ENCODE measurements at places on chromosomes 12 and 14.

- DNase-seq: no peak
Observed at GRCh38 chr12:91902860-91903683, 242.6 kb downstream of the BTG1 start.

- DNase-seq: no peak
Observed at GRCh38 chr12:121781484-121781997, 11.9 kb downstream of the RHOF start.

GRCh38 chr12:53254816-53255545, 13.1 kb upstream of the ESPL1 start:
- no peak for DNase-seq

- DNase-seq: no peak
Observed at GRCh38 chr14:66677780-66678179, 169.8 kb downstream of the GPHN start.

DNA sequence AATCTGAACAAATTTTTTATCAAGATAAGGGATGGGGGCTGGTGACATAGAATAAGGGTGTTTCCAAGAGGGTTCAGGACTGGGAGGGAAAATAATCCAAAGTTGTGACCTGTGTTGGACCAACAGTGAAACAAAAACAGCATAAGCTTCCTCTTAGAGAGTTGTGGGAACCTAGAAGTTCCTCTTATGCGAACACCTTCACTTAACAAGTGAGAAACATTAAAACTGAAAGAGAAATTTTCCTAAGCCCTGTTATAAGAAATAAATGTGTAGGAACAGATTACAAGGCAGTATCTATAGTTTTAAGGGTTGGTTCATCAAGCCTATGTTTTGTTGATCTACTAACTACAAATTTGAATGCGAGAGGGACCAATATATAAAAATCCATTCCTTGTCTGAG, 58.4 kb downstream of the LLPH start:
- DNase-seq: no peak

DNA sequence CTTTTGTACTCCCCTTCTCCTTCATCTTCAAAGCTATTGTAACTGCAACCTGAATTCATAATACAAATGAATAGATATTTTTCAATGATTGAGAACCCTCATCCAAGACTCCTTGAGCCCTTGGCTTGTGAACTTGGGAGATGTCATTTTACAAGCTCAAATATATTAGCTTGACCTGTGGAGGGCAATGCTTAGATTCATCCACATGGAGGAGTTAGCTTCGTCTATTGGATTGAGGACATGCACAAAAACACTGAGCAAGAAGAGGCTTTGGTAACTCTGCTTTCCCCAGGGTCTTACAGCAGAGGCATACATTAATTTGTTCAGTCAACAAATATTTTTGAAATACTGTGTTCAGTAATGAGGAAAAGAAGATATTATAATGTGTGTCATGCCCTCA, 101.1 kb downstream of the OTOGL start:
- no peak for DNase-seq

DNA sequence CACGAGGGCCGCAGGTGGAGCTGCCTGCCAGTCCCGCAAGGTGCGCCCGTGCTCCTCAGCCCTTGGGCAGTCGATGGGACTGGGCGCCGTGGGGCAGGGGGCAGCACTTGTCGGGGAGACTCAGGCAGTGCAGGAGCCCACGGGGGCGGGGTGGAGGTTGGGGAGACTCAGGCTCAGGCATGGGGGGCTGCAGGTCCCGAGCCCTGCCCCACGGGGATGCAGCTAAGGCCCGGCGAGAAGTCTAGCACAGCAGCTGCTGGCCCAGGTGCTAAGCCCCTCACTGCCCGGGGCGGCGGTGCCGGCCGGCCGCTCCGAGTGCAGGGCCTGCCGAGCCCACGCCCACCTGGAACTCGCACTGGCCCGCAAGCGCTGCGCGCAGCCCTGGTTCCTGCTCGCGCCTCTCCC, 39.2 kb upstream of the P2RX7 start:
- no peak for DNase-seq

- DNase-seq: no peak
Observed at GRCh38 chr14:63895510-63895909, 42.7 kb downstream of the SYNE2 start.

GRCh38 chr12:57500213-57500612, 12.3 kb downstream of the MARS1 start:
- no peak for DNase-seq

DNA sequence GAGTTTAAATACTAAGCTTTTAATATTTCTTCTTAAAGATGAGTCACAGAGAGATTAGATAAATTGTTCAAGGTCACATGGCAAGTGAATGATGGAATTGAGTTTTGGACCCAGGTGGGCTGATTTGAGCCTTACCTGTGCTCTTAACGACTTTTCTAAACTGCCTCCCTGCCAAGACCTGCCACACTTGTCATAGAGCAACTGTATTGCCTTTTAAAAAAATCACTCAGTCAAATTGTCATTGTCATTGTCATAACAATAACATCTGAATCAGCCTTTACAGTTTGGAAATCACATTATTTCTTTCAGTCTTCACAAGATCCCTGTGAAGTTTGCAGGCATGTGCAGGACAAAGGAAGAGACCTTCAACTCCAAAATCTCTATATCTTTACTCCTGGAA, 25.7 kb downstream of the SLC4A8 start:
- no peak for DNase-seq

DNA sequence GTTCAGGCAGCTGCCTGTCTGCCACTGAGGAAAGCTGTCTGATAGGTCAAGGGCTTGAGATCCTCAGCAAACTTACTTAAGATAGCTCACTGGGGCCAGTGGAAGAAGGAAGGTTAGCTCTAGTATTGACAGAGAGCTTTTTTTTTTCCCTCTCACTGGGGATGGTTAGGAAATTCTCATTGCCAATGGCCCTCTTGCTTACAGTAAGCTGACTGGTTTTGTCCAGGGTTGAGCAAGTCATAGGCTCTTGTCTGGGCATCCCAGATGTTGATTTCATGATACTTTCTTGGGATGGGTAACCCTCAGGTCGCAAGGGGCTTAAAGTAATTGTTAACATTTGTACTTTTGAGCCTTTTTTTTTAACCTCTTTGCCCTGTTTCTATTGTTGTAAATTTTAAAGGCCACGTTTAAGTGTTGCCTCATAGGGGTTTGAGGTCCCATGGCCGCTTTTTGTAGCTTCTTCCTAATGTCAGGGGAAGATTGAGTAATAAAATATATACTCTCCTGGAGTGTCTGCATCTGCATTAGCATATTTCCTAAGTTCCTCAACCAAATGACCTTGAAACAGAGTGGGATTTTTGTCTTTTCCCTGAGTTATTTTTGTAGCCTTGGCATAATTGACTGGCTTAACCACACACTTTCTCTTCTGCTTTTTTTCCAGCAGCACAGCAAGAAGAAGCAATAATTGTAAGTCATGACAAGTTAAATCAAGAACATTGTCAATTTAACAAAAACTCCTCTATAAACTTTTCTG, 716.0 kb downstream of the LRFN5 start:
- no peak for DNase-seq

DNA sequence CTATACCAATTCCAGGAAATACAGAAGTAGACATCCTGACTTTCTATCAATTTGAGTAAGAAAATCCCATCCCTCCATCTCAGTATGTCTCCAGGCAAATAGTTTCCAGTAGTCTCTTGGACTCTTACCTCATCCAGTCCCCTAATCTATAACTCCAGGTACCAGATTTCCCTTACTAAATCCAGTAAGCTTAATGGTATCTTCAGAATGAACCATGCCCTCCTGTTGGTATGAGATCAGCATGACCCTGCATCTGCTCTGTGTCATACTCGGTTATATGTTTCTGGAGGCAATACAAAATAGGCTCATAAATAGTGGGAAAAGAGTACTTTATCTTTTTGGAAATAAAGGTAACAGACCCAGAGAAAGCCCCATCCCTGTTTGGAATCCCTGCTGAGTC, 18.4 kb downstream of the PIGH start:
- no peak for DNase-seq

GRCh38 chr12:46843811-46844210, 18.0 kb upstream of the SLC38A4 start:
- DNase-seq: peak; percentile 56

DNA sequence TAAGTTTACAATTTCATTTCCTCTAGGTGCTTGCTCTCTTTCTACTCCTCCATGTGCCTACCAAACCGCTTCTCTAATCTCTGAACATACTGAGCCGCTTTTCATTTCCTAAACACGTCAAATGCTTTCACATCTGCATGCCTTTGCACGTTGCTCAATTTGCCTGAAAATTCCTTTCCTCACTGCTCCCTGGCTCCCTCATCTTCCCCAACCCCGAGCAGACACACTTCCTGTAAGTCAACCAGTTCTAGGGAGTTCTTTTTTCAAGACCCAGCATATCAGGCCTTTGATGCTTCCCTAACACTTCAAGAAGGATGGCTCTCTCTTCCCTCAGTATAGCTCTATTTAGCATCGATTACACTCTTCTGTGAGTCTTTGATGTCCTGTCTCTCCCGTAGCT, 50.3 kb downstream of the LMO3 start:
- DNase-seq: peak; percentile 5

DNA sequence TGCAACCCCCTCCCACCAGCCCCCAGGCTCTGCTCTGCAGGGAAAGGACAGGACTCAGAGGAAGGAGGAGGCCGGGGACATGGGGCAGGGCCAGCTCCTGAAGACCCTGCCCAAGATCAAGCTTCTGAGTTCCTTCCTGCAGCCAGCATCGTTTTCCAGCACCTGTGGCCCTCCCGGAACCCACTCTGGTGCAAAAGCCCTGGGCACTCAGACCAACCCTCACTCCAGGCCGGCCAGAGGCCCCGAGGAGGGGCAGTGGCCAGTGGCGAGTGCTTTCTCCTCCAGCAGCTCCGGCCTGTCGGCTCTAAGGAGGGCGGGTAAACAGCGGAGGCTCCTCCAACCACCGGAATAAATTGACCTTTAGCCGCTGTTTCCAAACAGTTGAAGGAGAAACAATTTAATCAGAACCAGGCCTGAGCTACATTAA, 10.8 kb downstream of the TMEM179 start:
- no peak for DNase-seq

- DNase-seq: peak; percentile 63
Observed at GRCh38 chr14:58243790-58244555, 670 bp upstream of the PSMA3 start.

DNA sequence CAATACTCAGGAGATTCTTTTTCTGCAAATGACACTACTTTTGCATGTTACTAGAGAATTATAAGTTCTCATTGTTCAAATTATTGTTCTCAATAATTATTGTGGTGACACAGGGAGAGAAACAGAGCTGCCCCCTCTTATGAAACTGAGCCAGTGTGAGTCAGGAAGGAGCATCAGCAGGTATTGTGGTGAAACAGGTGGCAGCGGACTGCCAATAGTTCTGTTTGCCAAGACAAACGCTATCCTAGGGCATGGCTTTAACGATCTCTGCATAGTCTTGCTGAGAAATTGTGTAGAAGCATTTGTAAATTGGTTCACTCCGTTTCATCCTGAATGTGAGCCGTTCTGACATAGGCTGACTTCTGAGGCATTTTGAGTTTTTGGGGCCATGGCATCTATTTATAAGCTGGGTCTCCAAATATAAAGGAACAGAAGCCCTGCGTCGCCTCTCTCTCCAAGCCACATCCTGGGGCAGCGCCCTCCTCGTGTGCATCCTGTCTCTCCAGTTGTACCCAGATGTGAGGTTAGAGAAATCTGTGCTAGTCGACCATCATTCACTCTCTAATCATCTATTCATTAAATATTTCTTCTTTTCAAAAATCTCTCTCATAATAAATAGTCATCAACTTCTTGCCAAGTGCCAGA, 15.8 kb upstream of the PPP4R4 start:
- DNase-seq: no peak

- DNase-seq: no peak
Observed at GRCh38 chr14:90905531-90905930, 89.3 kb upstream of the TTC7B start.

DNA sequence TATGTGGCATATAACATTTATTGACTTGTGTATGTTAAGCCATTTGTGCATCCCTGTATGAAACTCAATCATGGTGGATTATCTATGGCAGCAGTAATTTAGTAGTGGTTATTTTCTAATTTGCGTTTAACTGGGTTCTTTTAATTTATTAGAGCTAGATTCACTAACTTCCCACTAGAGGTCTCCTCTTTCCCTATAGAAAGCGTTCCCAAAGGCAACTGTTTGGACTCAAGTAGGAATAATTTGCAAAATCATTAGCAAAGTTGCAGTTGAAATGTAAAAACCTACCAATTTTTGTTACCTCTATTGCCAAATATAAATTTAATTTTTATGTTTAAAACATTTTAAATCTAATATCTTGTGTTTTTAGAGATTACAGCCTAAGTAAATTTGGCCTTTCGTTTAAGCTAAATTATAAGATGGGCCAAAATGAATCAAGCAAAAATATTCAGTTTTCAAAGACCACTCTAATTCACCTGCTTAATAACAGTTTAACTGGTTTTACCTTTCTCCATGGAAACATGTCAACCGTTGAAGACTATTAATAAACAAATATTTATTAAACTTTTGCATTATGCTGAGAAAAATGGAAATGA, 6.0 kb downstream of the DMAC2L start:
- no peak for DNase-seq

- DNase-seq: no peak
Observed at GRCh38 chr12:74171478-74171909, 366.1 kb upstream of the ATXN7L3B start.

- no peak for DNase-seq
Observed at GRCh38 chr12:69694123-69694522, 5.0 kb downstream of the BEST3 start.

DNA sequence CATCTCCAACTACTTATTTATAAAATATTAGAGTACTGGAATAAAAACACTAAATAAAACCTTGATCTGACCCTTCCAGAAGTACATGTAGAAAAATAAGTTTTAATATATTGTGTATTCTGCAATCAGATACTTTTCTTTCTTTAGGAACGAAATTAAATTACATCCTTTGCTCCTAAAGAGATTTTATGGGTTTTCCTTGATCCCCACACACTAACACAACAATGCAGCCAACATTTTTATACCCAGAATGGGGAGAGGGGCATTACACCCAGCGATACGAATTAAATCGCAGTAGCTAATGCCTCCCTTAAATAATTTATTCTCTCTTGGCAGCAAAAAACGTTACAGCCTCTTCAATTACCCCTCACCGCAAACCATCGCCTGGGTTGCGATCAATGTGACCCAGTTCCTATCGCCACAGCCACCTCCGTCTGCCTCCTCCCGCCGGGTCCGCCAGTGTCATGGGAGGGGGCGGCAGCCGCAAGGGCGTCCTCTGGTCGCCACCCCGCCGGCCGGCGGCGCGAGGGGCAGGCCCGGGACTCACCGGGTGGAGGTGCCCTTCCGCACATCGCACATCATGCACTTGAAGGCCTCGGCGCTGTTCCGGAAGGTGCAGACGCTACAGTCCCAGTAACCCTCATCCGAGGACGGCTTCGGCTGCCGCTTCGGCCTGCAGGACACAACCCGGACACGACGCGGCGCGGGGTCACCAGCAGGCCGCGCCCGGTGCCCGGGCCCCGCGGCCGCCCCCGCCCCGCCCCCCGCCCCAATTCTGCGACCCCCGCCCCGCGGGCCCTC, 796 bp downstream of the YAF2 start:
- peak; percentile 73 for DNase-seq

DNA sequence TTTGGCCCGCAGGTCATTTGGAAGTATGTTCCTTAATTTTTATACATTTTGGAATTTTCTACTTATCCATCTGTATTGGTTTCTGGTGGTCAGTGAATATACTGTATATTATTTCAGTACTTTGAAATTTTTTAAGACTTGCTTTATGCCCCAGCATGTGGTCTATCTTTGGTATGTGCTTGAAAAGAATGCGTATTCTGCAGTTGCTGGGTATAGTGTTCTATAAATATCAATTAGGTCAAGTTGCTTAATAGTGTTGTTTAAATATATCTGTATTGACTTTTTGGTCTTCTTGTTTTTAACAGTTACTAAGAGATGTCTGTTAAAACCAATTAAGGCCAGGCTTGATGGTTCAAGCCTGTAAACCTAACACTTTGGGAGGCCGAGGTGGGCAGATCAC, 21.7 kb upstream of the SIX1 start:
- DNase-seq: peak; percentile 2
